Neural crest cell (in vitro differentiated cells): ENCODE measurements at places on chromosomes 6 and 20.

DNA sequence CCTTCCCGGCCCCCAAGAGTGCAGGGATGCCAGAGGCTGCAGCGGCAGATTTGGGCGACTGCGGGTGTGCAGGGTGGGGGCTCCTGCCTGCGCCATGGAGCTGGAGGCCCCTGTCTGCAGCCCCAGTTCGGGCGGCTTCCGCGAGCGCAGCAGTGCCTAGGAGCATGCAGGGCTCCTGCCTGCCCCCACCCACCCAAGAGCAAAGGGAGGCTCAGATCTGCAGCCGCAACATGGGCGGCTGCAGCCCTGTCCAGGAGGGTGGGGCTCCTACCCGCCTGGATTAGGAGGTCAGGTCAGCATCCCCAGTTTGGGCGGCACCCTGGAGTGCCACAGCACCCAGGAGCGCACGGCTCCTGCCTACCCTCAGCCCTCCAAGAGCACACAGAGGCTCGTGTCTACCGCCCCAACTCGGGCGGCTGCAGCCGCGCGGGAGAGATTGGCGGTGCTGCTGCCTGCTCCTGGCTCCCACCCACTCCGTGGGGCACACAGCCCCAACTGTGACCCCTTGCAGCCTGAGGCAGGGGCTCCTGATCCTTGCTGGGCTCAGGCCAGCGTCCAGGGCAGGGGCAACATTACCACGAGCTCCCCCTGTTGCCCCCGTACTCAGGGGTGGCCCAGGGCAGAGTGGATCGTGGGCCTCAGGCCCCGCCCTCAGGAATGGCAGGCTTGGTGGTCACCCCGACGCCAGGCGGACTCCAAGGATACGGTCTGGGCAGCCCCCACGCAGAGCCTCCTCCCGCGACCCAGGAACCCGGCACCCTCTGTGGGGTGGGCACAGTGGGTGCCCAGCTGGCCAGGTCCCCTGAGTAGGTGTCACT lies 55.5 kb upstream of the UNC93A start:
- DNase-seq = no peak
- H3K36me3 ChIP-seq = no peaks in the 10 kb centered on the region
- H3K27ac ChIP-seq = no peak overlapping the region
- H3K27me3 ChIP-seq = peaks cover 23% of the 10 kb centered on the region
- H3K4me3 ChIP-seq = no peak overlapping the region
- peaks cover 33% of the 10 kb centered on the region for H3K4me1 ChIP-seq

- H3K27me3 ChIP-seq = peaks cover 10% of the 10 kb centered on the region
- H3K4me3 ChIP-seq = no peak overlapping the region
- no peaks in the 10 kb centered on the region for H3K36me3 ChIP-seq
- H3K27ac ChIP-seq = no peak overlapping the region
- DNase-seq = no peak
Observed at GRCh38 chr6:42110683-42111082, 31.7 kb downstream of the C6orf132 start.

- H3K4me1 ChIP-seq = no peaks in the 10 kb centered on the region
- no peaks in the 10 kb centered on the region for H3K36me3 ChIP-seq
- no peaks in the 10 kb centered on the region for H3K27me3 ChIP-seq
- H3K27ac ChIP-seq = no peak overlapping the region
- H3K4me3 ChIP-seq = no peak overlapping the region
Observed at GRCh38 chr6:149471801-149472200, 13.0 kb downstream of the ZC3H12D start.

DNA sequence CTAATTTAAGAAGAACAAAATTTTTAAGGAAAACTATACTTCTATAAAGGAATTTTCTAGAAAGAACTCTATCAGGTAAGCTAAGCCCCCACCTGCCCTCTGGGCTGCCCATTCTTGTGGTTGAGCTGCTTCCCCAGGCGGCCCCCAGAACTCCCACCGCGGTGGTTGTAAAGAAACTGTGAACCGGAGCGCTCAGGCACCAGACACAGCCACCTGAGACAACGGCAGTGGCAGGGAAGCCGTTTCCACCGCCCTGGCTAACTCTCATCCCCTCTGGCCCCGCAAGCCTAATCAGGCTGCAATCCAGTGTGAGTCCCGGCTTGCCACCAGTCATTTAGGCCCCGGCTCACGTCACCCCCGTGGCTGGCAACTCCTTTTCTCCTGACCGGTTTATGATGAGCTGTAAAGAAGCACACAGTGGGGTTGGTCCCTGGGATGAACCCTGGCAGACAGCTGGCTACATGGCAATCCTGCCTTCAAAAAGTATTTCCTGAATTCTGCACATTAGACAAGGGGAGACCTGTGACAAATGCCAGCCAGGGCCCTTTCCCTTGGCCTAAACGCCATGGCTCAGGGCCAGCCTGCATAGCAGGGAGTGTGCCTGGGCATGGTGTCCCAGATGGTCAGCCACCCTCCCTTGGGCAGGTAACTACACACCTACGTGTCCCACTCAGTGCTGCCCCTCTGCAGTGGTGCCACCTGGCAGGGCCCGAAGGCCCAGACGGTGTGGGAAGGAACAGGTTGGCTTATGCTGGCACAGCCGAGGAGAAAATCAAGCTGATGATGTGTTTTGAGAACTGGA lies 63.8 kb upstream of the GPR31 start:
- no peak for DNase-seq
- peaks cover 4% of the 10 kb centered on the region for H3K27me3 ChIP-seq
- H3K4me3 ChIP-seq = no peak overlapping the region
- H3K27ac ChIP-seq = no peak overlapping the region
- no peaks in the 10 kb centered on the region for H3K36me3 ChIP-seq
- H3K4me1 ChIP-seq = peaks cover 29% of the 10 kb centered on the region

DNA sequence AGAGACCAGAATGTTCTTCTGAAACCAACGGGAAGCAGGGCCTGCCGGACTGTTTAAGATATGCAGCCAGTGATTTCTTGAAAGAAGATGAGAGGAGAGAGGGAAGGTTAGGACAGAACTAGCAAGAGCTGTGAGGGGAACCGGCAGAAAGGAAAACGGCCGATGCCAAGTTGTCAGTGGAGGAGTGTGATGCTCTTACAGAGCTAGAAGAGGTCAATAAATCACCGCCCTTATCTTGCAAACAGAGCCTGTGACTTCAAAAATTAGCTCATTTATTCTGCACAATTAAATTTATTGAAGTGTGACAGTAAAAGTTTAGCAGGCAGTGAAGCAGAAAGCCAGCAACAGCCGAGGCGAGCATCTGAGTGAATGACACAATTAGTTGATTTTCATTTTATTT lies 509.5 kb upstream of the ID4 start:
- no peaks in the 10 kb centered on the region for H3K36me3 ChIP-seq
- H3K4me1 ChIP-seq = peaks cover 14% of the 10 kb centered on the region
- no peaks in the 10 kb centered on the region for H3K27me3 ChIP-seq
- H3K4me3 ChIP-seq = no peak overlapping the region
- no peak for DNase-seq
- peak overlapping the region; percentile 7 for H3K27ac ChIP-seq

GRCh38 chr6:34027445-34027936 lies 118.4 kb downstream of the GRM4 start:
- no peaks in the 10 kb centered on the region for H3K36me3 ChIP-seq
- no peak overlapping the region for H3K4me3 ChIP-seq
- H3K27ac ChIP-seq = no peak overlapping the region
- H3K4me1 ChIP-seq = no peaks in the 10 kb centered on the region
- H3K27me3 ChIP-seq = no peaks in the 10 kb centered on the region

GRCh38 chr6:69785697-69786096 lies 11.1 kb downstream of the LMBRD1 start:
- H3K27ac ChIP-seq = no peak overlapping the region
- peaks cover 6% of the 10 kb centered on the region for H3K36me3 ChIP-seq
- H3K4me3 ChIP-seq = no peak overlapping the region
- H3K27me3 ChIP-seq = no peaks in the 10 kb centered on the region
- no peaks in the 10 kb centered on the region for H3K4me1 ChIP-seq

DNA sequence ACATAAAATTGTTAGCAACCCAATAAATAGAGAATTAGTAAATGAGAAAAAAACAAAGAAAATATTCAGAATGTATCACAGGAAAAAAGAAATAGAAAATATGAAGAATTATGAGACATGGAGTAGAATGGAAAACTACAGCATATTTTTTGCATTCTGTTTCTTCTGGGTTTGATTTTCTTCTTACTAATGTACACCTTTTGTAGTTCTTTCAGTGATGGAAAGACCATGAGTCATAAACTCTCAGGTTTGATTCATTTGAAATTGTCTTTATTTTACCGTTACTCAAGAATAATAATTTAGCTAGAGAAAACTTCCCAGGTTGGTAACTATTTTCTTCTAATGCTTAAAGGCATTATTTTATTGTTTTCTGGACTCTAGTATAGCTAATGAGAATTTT lies 90.3 kb upstream of the TMEM170B start:
- H3K27me3 ChIP-seq = no peaks in the 10 kb centered on the region
- H3K27ac ChIP-seq = no peak overlapping the region
- H3K4me1 ChIP-seq = peaks cover 5% of the 10 kb centered on the region
- H3K4me3 ChIP-seq = no peak overlapping the region

GRCh38 chr20:17810847-17811627 lies 111.3 kb downstream of the BANF2 start:
- no peak overlapping the region for H3K27ac ChIP-seq
- H3K27me3 ChIP-seq = no peaks in the 10 kb centered on the region
- peaks cover 38% of the 10 kb centered on the region for H3K4me1 ChIP-seq
- no peak overlapping the region for H3K4me3 ChIP-seq
- DNase-seq = no peak
- no peaks in the 10 kb centered on the region for H3K36me3 ChIP-seq

DNA sequence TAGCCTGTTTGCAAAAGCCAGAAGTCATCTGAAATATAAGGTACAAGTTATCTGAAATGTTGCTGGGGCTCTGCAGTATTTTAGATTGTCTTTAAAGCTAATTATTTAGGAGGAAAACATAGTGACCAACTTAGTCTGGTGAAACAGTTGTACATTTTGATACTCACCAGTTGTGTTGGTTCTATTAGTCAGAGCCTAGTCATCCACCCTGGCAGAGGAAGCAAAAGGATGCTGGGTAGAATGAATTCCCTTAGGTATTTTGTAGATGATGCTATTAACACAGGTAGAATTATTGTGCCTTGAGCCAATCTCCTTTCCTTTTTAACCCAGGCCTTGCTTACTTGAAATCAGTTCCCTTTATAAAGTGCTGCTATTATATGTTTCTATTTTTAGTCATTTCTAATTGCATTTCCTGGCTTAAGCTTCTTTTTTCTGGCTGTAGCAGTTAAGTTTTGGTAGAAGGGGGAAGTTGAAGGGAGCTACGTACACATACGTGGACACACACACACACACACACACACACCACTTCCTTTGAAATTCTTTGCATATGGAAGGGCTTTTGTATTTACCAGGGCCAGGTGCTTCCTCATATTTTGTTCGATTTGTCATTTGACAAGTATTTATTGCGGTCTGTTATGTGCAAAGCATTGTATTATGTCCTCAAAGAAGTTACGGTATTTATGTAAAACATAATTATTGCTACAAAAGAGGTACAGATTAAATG lies 82.4 kb downstream of the RTN4IP1 start:
- H3K27me3 ChIP-seq = no peaks in the 10 kb centered on the region
- no peak overlapping the region for H3K4me3 ChIP-seq
- H3K27ac ChIP-seq = no peak overlapping the region
- no peak for DNase-seq
- no peaks in the 10 kb centered on the region for H3K36me3 ChIP-seq
- H3K4me1 ChIP-seq = peaks cover 14% of the 10 kb centered on the region

GRCh38 chr6:15352845-15353244 lies 107.0 kb downstream of the JARID2 start:
- no peak overlapping the region for H3K27ac ChIP-seq
- H3K36me3 ChIP-seq = no peaks in the 10 kb centered on the region
- no peak overlapping the region for H3K4me3 ChIP-seq
- H3K4me1 ChIP-seq = peaks cover 39% of the 10 kb centered on the region
- DNase-seq = no peak

GRCh38 chr6:168804331-168804730 lies 363.3 kb downstream of the SMOC2 start:
- no peaks in the 10 kb centered on the region for H3K36me3 ChIP-seq
- peaks cover 30% of the 10 kb centered on the region for H3K4me1 ChIP-seq
- H3K27me3 ChIP-seq = no peaks in the 10 kb centered on the region

DNA sequence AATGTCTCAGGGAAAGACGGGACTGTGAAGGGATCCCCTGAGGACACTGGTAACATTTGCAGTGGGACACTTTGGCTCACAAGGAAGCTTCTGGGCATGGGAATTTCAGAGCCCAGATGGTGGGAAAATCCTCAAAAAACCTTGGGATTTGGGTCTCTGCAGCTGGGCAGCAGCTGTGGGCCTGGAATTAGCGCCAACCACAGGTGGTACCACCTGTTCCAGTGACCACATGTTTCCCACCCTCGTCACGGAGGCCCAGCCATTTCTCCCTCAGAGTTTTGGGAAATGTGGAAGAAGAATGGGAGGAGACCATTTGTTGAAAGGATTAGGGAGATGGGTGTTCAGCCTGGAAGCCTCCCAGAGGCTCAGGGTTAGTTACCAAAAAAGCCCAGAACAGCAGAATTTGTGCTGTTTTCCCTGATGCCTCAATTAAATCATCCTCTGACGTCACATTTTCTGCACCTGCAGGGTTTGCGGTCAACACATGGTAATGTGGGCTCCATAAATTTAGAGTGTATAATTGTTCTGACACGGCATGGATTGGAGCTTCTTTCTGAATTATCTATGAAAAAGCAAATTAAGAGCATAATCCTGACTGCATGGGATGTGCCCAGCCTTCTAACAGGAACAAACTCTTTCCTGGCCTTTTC lies 34.4 kb downstream of the EDN3 start:
- H3K4me1 ChIP-seq = no peaks in the 10 kb centered on the region
- H3K27me3 ChIP-seq = peaks cover 5% of the 10 kb centered on the region
- no peaks in the 10 kb centered on the region for H3K36me3 ChIP-seq
- H3K27ac ChIP-seq = no peak overlapping the region

DNA sequence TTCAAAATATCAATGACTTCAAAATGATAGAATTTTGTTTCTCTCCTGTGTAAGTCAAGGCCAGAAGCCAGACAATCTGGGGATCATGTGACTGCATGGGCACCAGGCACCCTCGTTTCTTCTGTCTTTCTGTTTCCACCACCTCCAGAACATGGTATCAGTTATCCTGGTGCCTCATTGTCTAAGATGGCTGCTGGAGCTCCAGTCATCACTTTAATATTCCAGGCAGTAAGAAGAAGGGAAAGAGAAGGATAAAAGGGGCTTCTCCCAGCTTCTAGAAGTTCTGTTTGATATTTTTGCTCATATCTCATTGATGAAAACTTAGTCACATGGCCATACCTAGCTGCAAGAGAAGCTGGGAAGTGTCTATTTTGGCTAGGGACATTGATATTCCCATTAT lies 25.7 kb downstream of the ZNF341 start:
- H3K27me3 ChIP-seq = no peaks in the 10 kb centered on the region
- DNase-seq = no peak
- peaks cover 15% of the 10 kb centered on the region for H3K36me3 ChIP-seq
- H3K4me1 ChIP-seq = peaks cover 7% of the 10 kb centered on the region
- H3K4me3 ChIP-seq = no peak overlapping the region
